ENCODE measurements at places on chromosomes 3 and 15. TPM values are rescaled to one million over a fixed set of nuclear protein-coding genes. Genes with fewer than 3 reads are reported as not detected.
A peak's percentile ranks its signal among the peaks of the same experiment; 100 is the strongest.

DNA sequence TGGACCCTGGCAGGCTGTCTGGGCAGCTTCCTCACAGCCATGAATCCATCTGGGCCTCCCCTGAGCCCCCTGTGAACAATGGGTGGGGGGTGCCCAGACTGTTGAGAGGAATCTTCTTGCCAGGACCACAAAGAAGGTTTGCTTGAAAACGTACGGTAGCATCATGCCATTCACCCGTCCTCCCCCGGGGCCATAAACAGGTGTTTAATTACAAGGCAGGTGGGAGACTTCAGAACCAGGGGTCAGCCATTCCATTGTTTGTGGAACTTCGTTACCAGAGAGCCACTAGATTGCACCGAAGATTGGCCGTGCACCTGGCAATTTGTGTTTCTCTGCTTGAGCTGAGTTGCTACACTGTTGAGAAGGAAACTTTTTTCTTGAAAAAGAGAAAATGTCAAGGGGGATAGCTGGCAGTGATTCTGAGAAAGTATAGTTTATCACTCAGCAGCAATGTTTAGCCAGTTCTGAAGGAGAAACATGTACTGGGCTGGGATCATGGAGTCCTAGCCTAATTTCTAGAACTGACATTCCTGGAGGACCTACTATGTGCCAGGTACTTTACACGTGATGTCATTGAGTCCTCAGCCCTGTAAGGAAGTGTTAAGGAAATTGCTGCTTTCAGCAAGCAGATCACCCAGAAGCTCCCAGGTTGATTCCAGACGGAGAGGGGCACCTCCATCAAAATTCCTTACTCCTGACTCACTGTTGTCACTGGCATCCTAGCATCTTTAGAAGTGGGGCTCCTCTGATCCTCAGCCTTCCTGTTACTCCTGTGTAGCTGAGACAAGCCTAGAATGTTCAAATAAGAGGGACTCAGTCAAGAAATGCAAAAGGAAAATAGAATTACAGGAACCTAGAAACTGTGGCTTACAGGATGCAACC is 103.8 kb upstream of the UBE2E1 start:
- DNase-seq = peak; percentile 83

DNA sequence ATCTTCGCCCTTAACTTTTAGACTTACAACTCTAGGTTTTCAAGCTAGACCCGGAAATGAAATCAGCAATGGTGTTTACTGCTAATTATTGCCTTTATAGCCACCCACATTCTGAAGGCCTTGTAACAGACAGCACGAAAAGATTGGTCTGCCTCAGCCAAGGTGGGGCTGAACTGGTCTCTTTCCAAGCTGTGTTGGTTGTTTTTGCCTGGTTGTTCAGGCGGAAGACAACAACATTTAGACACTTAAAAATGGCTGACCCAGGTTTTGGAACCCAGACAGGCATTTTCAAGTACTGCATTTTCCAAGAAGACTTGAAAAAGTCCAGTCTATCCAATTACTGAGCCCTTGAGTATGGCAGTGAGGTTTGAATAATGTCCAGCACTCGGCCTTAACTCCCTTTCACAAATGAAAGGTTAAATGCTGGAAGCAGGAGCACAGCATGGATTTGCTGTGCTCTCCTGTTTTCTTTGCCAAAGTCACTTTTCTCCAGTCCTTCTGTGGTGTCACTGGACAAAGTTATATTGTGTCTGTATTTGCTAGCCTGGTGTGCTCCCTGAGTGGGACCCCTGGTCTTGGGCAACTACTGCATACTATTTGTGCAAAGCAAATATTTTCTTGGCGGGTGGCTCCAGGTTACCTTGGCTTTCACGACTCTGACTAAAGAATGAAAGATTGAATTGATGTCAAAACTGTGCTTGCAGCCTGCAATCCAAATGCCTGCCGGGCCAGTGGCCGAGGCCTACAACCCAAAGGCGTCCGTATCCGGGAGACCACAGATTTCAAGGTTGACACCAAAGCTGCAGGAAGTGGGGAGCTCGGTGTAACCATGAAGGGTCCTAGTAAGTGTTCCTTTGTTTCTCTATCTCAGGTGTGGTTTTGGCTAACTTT is 93.5 kb downstream of the FLNB start:
- no peak for DNase-seq

- DNase-seq = no peak
Observed at GRCh38 chr3:195221015-195221853, 49.7 kb downstream of the XXYLT1 start.

GRCh38 chr15:65956307-65956706 is 87.0 kb downstream of the RAB11A start:
- no peak for DNase-seq

DNA sequence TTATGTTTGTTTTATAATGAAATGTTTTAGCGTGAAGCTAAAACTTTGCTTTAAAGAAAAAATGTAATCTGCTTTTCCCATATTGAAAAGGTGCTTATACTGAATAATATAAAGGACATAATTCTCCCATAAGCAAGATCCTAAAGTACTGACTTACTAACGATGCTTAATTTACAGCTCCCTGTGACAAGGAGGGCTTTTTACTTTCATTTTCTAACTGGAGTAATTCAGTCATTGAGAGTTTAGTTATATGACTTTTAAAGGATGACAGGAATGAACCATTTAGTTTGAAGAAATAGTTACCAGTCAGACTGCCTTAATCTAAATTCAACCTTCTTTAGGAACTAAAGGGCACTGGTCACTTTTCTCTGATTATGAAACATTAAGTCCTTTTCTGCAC is 19.3 kb upstream of the ZPLD1 start:
- DNase-seq = no peak

DNA sequence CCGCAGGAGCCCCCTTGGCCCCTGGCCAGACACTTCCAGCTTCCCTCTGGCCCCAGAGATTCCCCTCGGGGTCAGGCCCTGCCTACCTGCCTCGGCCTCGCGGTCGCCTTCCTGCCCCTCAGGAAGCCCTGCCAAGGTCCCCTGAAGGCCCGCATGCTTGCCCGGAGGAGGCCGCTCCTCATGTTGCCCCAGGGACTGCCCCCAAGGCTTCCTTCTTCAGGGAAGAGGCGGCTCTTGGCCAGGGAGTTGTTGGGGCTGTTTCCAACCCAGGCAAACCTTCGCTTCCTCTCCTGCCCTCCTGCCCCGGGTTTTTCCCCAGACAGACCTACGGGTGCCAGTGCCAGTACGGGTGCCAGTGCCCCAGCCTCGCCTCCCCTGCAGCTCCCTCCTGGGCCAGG is 13.5 kb upstream of the MUC4 start:
- no peak for DNase-seq

DNA sequence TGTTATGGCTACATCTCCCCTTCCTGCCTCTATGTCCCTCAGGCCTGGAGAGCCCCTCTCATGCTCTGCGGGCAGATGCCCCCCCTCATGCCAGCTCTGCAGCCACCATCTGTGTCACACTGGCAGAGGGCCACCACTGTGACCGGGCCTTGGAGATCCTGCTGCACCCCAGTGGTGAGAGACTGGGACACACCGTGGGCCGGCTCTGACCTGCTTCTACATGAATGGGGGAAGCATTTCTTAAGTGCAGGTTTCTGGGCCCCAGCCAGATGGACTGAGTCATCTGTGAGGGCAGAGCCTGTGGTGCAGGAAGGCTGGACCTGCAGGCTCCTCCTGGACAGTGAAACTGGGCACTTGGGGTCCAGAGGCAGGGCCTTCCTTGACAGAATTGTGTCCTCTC is 4.8 kb downstream of the VWA5B2 start:
- DNase-seq = peak; percentile 95

- DNase-seq = no peak
Observed at GRCh38 chr3:155675094-155675493, 69.8 kb downstream of the PLCH1 start.

DNA sequence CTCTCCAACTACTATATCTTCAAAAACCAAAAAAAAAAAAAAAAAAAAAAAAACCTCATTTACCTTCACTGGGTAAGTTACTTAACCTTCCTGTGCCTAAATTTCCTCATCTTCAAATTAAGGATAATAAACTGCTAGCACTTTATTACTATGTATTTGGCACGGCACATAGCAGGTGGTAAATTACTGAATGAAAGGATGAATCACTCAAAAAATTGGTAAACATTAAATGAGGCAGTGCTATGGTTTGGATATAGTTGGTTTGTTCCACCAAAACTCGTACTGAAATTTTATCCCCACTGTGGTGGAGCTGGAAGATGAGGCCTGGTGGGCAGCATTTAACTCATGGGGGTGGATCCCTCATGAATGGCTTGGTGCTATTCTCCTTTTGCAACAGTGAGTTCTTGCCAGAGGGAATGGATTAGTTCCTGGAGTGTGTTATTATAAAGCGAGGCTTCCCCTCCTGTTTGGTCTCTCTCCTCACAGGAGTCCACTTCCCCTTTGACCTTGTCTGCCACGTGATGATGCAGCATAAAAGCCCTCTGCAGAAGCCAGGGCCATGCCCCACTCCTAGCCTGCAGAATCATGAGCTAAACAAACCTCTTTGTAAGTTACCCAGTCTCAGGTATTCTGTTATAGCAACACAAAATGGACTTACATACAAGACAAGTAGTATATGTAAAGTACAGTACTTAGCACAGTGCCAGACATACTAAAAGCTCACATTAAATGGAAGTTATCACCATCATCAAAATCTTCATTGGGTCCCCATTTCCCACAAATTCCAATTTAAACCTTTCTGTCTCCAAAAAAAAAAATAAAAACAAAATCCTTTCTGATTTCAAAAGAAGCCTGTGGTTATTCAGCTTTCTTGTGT is 20.6 kb downstream of the DCUN1D1 start:
- no peak for DNase-seq

DNA sequence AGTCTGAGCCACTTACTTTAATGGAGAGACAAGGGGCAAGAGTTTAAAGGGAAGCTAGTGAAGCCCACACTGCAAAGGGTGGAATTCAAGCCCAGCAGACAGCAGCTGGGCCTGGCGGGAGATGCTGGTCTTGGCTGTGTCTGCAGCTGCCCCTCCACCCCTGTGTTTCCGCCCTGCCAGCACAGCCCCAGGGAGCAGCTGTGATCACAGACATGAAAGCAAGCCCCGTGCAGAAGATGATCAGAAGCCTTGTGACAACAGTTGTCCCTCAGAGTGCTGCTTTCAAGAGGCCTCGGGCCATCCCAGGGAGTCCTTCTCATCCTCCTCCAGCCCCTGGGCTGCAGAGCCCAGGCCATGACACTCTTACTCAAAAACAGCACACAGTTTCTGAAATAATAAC is 24.1 kb upstream of the SLC6A1 start:
- DNase-seq = no peak

DNA sequence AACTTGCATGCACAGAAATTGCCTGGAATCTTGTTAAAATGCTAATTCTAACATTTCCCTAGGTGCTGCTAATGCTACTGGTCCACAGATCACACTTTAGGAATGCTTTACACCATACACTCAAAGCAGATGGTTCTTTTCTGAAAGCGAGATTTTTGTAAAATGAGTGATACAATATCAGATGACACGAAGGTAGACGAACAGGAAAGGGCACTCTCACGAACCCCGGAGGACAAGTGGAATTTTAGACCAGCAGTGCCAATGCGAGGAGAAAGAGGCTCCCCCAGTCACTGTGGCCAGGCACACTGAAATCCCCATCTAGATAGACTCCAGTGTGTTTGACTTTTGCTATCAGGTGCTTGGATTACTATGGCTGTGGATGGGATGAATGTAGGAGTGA is 21.0 kb downstream of the FAIM start:
- DNase-seq = peak; percentile 42

Gene ALPK3
- total RNA-seq = 6.9 TPM

Gene IL17RC
- 116 TPM for total RNA-seq

Data from PC-3 (cell line).